Right lung (tissue), 10 donors: ENCODE measurements at places on chromosomes 13 and 19.
A peak's percentile ranks its signal among the peaks of the same experiment; 100 is the strongest.

- DNase-seq, result peak; percentile 11
These were observed 1.1 kb downstream of the ZFP30 start for GRCh38 chr19:37654118-37654517.

GRCh38 chr13:45336025-45336800, 4.8 kb downstream of the TPT1 start:
- no peak for DNase-seq

GRCh38 chr13:40116008-40116407, 460.5 kb downstream of the COG6 start:
- no peak for DNase-seq

DNA sequence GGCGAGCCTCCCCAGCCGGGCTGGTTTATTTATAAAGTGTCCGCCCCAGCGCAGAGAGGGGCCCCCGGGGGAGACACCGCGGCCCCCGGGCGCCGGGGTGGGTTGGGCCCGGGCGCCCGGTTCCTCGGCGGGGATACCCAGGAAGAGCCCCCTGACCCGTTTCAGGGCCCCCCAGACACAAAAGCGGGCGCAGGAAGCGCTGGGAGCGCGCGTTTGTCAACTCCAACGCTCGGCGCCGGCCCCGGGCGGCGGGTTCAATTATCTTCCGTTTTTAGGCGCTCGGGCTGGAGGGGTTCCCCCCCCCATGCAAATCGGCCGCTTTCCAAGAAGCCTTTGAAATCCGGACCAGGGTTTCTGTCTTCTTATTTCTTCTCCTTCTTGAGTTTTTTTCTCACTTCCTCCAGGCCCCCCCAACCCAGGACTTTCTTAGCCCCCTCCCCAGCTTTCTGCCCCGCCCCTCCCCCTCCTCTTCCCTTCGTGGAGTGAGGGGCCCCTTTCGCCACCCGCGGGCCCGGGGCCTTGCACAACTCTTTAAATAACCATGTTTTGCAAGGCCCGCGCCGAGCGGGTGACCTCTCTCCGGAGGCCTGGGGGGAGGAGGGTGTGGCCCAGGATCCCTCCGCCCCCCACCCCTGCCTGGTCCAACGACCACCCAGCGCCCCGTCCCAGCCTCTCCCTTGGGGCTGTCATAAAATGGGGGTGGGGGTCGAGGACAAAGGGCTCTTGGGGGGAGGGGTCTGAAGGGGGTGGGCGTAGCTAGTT, 935 bp downstream of the ARID3A start:
- DNase-seq, result no peak

DNA sequence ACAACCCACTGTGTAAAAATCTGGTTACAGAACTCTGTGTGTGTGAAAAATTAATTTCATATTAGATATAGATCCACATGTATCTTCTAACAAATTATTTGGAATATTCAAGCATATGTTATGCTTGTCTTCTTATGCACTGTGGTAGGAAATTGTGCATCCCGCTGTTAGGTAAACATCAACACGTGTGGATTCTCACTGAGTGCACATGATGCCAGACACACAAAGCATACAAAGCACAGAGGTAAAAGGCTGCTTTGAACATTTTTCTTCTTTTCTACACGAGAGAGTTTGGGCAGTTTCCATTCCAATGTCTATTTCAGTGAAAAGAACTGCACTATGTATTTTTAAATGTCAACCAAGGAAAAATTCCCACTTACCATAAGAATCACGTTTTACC, 354.9 kb downstream of the PCDH9 start:
- no peak for DNase-seq

DNA sequence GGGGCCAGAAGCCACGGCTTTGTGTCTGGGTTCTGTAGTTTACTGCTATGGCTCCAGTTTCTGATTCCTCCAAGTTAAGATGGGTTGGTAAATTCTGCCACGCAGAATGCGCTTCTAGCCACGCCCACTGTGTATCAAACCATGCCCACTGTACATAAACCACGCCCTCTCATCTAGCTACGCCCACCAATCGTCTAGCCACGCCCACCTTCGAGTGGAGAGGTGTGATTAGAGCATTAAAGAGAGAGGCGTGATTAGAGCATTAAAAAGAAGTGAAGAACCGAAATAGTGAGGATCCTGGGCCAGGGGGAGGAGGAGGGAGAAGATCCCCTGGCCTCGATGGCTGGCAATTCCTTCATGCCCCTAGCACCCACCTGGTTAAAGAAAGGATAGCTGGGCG, 43.7 kb upstream of the ADGRE5 start:
- DNase-seq, result no peak

DNA sequence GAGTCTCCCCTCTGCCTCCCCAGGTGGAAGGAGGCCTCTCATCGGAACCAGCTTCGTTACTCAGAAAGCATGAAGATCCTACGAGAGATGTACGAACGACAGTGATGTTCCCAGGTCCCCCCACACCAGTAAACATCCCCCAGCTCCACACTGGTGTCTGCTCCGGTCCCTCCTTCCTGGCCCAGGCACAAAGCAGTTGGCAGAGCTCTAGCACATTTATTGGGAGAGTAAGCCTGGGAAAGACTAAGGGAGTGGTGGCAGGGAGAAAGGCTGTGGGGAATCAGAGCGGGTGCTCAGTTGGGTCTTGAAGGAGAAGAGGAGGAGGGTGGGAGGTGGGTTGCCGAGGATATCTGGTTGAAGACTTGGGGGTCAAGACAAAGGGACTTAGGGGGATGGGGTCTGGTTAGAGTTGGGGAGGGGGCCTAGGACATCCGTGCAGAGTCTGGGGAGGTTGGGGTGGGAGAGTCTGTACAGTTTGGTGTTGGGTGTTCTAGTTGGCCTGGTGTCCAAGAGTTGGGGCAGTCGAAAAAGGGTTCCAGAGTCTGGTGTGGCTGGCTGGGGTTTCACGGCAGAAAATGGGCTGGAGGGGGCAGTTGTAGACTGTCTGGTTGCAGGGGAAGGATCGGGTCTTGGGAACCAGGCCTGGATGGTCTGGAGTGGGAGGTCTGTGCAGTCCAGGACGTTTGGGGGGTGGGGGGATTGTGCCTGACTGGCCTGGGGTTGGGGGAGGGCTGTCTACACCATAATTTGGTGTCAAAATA, 2.3 kb downstream of the HSPB6 start:
- DNase-seq, result no peak
